Lower leg skin (tissue), 4 donors: ENCODE measurements at places on chromosomes 16 and 17. TPM values are rescaled to one million over a fixed set of nuclear protein-coding genes. Genes with fewer than 3 reads are reported as not detected.

GRCh38 chr17:2107506-2107905, 52.6 kb downstream of the HIC1 start:
- no peak for DNase-seq

Gene CHST4
- total RNA-seq: not detected

DNA sequence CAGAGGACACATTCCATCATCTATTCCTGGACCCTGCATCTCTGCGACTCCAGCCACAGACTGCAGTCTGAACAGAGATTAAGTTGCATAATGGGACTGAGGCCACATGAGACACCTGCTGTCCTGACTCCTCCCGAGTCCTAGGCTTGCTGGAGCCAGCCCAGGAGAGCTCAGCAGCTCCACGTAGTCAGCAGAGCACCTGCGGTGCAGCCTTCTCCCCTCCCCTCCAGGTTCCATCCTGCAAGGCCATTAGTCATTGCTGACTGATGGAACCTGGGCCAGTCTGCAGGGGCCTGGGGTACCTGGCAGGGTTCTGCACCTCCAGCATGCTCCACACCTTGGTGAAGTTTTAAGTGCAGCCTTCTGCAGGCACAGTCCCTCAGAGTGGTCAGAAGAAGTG, 76.7 kb downstream of the PLD6 start:
- no peak for DNase-seq

- DNase-seq: peak; percentile 60
Measured at GRCh38 chr16:66395806-66396555, 29.5 kb downstream of the CDH5 start.

DNA sequence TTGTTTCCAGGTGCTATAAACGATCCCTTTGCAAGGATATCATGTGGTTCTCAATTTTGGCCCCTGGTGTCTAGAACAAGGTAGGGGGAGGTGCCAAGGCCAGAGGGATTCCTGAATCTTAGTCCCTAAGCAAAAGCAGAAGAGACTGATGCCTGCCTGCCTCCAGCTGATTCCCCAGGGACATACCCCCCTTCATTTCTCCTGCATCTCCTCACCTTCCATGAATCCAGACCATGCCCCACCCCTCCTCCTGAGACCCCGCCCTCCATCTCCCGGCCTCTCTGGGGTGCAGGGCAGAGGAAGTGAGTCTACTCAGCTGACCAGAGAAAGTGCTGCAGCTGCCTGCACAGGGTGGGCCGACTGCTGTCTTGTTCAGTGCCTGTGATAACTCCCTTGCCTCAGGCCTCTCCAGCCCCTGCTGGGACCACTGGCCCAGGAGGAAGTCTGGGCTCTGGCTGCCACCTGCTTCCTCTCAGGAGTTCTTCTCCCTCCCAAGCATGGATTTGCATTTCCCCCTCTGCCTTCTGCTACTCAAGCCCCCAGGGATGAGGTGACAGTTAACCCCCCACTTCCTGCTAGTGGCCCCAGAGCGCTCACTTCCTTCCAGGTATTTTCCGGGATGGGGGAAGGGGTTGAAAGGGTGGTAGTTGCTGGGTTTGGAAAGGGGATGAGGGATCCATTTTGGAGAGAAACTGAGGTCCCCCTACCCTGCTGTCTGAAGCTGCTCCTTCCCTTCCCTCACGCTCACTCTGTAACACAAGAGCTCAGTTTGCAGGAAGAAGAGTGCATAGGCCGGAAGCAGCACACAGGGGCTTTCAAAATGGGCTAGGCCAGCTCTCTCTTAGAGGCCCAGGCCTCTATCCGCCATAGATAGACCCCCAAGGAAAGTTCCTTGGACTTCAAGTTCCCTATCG, 10.5 kb upstream of the TSPOAP1 start:
- no peak for DNase-seq

Gene CCL7
- not detected for total RNA-seq

DNA sequence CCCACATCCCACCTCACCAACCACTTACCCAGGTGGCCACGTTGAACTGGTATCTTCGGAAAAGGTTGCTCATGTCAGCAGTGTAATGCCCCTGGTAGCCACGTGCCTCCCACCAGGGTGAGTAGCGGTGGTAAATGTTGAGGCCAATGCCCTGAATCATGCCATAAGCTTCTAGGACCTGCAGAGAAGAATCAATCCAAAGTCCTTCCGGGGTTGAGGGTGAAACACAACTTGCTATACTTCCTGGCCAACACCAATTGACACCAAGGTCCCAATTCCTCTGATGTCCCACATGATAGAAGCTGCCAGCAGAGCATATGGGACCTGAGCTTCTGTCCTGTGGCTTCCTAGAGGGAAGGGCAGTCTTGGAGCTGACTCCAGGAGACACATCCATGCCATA, 11.3 kb upstream of the CNOT1 start:
- DNase-seq: no peak

Gene HOXB4
- 0.97 TPM for total RNA-seq

Gene IGFBP4
- total RNA-seq: 35.1 TPM

- DNase-seq: no peak
Measured at GRCh38 chr17:1123921-1124715, 55.7 kb downstream of the ABR start.

DNA sequence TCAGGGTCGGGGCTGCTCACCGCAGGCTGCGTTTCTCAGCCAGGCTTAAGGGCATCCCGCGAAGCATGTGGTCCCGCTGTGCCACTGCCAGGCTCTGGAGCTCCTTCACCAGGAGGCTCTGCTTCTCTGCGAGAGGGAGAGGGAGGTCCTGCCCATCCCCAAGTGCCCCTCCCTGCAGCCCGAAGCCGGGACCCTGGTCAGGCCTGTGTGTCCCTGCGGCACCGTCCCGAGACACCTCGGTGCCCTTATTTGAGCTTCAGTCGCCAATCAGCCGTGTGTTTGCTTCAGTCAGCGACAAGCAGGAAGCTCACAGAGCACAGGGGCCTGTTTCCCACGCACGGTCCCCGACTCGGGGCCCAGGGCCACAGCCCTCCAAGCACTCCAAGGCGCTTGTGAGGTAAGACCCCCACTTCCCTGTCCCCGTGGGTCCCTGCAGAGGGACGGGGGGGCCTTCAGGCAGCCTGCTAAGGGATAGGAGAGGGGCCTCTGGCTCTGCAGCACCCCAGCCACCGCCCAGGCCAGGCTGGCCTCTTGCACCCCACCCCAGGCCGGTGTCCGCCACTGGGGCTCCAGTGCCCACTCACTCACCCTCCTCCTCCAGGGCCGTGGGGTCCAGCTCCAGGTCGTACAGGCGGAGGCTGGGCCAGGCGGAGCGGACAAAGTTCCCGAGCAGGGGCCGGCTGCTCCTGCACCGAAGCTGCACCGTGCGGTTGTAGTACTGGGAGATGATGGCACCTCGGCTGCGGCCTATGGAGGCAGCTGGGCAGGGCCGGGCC, 3.2 kb downstream of the TMC6 start:
- no peak for DNase-seq

DNA sequence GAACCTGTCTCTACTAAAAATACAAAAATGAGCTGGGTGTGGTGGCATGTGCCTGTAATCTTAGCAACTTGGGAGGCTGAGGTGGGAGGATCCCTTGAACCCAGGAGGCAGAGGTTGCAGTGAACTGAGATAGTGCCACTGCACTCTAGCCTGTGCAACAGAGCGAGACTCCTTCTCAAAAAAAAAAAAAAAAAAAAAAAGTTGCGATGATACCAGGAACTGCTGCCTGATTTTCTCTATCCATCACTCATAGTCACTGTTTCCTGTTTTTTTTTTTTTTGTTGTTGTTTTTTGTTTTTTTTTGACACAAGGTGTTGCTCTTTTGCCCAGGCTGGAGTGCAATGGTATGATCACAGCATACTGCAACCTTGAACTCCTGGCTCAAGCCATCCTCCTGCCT, 59.2 kb downstream of the ABCC1 start:
- DNase-seq: no peak

Gene PIP4K2B
- total RNA-seq: 45.4 TPM

DNA sequence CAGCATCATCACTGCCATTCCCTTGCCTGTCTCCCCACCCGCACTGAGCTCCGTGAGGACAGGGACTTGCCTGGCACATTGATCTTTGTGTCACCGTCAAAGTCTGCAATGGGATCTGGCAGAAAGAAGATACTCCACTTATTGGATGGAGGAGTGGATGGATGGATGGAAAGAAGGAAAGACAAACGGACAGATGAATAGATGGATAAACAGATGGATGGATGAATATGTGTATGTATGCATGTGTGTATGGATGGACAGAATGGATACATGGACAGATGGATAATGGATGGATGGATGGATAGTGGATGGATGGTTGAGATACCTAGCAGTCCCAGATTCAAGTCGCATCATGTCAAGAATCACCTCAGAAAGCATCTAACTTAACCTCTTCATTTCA, 99.9 kb downstream of the SDK2 start:
- no peak for DNase-seq

- DNase-seq: no peak
Measured at GRCh38 chr16:4882633-4883285, 35.5 kb downstream of the UBN1 start.

GRCh38 chr17:29973005-29973404, 31.6 kb downstream of the EFCAB5 start:
- DNase-seq: no peak

Gene RAB26
- not detected for total RNA-seq

DNA sequence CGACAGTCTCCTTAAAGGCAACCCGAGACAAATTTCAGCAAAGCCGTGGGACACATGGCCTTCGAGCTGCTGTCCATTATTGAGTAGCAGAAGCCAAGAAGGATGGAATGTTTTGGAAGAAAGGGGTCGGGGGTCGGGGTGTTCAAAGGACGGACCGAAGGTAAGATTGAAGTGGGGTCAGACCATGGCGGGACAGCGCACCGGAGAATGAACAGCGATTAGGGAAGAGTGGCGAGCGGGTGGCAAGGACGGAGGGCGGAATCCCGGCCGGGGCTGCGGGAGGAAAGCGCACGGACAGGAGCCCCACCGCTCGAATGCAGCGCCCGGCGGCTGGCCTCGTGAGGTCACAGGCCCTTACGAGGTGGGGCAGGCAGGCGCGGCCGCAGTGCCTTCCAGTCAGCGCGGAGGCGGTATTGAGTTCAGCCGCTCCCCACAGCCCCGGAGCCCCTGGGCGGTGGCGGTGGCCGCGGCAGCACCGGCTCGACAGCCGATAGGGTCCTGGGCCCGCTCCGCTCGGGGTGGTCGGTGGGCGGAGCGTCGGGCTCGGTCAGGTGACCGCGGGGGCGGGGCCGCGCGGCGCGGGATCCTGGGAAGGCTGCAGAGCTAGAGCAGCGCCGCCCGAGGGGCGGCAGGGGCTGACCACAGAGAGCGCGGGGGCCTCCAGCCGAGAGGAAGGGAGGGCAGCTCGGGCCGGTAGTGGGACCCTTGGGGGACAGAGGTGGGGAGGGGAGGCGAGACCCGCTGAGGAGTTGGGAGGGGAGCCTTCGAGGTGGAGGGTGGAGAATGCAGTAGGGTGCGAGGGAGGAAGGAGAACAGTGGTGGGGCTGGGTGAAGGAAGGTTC, at the start of gene EFCAB13:
Gene EFCAB13 (plus strand): TSS at position 574 of the 842 bp plus-strand sequence. CDS start 4,399 bp downstream, outside the sequence.
- DNase-seq: peak; percentile 79

Gene GUCY2D
- not detected for total RNA-seq

GRCh38 chr17:9334536-9335446, 240.8 kb downstream of the STX8 start:
- no peak for DNase-seq

DNA sequence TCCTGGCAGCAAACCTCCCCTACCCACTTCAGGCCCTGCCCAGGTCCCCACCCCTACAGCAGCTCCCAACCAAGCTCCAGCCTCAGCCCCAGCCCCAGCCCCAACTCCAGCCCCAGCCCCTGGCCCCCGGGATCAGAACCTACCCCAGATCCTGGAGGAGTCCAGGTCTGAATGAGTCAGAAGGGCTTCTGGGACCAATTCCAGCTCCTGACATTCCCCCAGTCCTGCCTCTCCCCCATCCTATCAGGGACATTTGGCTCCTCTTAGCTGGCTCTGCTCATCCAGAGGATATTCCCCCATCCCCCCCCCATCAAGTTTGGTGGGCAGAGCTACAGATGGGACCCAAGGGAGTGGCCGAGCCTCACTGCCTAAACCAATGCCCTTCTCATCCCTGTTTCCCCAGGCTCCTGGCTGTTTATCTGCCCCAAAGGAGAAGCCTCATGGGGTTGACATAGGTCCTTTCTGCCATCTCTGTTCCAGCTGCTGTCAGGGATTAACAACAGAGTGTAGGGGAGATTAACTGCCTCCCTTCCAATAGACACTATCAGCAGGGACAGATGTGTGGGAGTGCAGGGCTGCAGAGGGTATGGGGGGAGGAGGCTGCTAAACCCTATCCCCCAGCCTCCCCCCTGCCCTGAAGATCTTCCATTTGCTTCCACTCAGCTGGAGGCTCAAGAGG, 16.5 kb downstream of the CNTNAP1 start:
- no peak for DNase-seq

Gene PRSS22
- total RNA-seq: 5.6 TPM
